ENCODE measurements at places on chromosomes 12 and 14.

- DNase-seq, result no peak
Observed at GRCh38 chr14:65277580-65278270, 134.8 kb upstream of the FUT8 start.

GRCh38 chr14:100010679-100011078 lies 54.5 kb upstream of the EVL start:
- no peak for DNase-seq

DNA sequence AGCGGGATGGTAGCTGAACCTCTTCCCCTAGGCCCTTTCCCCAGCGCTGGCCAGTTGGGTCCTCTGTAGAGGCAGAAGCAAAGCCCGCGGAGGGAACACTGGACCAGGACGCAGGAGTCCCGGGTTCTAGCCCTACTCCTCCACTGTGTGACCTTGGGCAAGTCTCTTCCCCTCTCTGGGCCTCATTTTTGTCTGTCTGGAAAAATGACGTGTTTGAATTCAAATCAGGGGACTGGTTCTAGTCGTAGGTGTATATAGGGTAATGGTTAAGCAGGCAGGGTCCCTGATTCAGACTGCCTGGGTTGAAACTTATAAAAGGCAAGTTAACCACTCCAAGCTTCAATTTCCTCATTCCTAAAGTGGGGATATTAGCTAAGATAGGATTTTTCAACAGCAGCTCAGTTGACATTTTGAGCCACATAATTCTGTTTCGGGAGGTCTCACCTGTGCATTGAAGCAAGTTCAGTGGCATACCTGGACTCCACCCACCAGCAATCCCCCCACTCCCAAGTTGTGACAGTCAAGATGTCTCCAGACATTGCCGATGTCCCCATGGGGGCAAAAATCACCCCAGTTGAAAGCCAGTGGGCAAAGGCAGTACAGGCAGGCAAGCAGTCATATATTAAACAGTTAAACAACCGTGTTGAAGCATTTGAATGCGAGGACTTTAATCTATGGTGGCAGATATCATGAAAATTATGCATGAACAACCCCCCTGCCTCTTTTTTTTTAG lies 899 bp downstream of the TPCN1 start:
- no peak for DNase-seq

- DNase-seq, result no peak
Observed at GRCh38 chr14:45211295-45211694, 41.7 kb downstream of the MIS18BP1 start.

- no peak for DNase-seq
Observed at GRCh38 chr12:8813572-8814357, 8.7 kb upstream of the A2ML1 start.

DNA sequence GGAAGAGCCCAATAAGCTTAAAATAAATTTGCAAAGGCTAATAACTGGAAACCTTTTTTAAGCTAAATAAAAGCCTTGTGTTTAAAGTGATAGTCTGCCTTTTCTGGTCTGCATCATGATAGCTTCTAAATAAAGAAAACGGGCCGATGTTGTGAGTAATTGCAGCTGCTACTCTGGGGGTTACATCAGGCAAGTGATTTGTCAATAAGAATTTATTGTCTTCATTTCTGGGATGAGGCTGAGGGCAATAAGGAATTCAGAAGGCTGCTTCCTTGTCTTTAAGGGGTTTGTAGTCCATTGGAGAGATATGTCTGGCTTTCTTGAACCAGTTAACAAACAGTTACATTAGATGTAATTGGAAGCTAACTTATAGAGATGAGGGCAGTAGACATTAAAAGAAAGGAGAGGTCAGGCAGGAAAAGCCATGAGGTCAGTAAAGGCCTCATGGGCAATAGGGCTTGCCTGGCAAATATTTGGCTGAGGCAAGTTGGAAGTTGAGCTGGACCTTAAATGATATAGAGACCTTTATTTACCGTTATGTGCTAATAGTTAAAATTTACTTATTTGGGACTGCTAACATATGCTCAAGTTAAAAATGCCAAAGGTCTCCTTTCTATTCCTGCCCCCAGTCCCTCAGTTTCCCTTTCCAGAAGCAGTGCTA lies 85.0 kb downstream of the CRADD start:
- DNase-seq, result no peak

DNA sequence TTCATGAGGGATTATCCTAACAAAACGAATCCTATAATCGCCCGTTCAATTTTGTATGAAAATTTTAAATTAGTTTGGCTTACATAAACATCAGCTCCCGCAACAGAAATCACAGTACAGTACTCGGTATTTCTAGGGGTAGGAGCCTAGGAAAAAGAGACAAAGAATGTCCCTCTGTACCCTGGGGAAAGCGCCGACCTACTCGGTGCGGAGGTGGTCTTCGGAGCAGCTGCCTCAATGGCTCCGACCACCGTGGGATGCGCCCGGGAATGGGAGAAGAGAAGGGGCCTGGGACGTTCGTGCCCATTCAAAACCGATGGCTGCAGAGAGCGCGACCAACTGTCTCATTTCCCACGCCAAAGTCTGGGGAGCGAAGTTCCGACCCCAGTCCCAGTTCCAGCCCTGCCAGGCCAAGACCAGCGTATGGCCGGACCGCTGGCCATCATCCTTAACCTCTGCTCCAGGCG lies 618 bp downstream of the GNPNAT1 start:
- no peak for DNase-seq

GRCh38 chr12:67784831-67785230 lies 136.3 kb downstream of the DYRK2 start:
- no peak for DNase-seq

DNA sequence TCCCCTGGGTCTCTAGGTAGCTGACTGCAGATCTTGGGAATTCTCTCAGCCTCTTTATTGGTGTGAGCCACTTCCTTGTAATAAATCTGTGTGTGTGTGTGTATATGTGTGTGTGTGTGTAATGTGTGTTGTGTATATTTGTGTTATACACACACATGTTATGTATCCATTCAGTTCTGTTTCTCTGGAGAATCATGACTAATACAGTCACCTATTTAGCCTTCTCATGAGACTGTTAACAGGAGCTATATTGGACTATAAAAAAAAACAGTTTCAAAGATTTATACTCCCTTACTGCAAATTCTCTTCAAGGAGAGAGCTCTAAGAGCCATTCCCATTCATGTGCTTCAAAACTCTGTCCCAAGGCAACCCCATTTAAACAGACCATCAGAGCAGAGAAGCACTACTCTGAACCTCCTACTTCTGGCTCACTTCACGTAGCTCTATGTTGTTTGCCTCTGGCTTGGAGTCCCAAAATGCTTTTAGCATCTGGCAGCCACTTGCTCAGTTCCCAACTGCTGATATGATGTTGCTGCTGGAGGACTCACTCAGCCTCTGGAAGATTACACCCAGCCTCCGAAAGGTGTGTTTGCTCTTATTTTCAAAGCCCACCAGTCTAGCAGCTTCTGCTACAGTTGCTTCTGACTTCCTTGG lies 48.7 kb upstream of the KITLG start:
- no peak for DNase-seq

- no peak for DNase-seq
Observed at GRCh38 chr12:113097716-113098440, 37.7 kb downstream of the RASAL1 start.

DNA sequence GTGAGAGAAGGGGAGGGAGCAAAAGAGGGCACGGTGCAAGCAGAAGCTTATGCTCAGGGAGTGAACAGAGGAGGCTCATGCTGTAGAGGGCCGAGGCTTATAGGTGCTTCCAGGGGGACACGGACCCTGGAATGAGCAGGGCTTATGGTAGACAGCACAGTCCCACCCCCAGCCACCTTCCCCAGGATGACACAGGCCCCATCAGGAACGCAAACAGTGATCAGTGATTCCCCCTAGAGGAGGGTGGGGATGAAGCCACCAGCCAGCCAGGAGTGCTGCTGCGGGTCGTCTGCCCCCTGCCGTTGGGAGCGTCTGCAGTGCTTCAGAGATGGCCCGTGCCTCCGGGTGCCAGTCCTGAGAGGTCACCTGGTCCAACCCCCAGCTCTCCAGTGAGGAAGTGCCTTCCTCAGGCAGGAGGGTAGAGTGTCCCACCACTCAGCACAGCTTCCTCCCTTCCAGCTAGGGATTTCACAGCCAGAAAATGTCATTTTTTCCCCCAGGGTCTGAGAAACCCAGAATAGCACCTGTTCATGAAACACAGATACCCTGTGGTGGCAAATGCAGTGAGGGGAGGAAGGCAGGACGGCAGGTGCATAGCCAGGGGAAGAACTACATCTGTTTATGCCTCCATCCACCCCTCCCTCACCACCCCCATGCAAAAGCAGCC lies 60.7 kb downstream of the SLC6A12 start:
- DNase-seq, result no peak
